ENCODE measurements at places on chromosomes 7 and 10.

DNA sequence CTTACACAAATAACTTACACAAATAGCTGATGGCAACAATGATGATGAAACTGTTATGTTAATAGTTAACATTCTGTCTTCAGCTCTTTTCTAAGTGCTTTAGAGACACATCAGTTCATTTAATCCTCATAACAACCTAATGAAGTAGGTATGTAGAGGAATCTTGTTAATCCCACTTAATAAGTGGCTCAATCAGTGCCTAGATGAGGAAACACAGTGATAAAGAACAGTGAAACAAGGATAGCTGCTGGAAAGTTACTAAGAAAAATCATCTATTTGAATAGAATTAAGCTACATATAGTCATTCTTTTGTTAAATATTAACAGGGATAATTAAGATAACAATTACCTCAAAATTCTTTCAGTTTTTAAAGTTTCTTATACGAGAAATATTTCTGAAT is 487.6 kb downstream of the ARL4A start:
- DNase-seq = no peak

DNA sequence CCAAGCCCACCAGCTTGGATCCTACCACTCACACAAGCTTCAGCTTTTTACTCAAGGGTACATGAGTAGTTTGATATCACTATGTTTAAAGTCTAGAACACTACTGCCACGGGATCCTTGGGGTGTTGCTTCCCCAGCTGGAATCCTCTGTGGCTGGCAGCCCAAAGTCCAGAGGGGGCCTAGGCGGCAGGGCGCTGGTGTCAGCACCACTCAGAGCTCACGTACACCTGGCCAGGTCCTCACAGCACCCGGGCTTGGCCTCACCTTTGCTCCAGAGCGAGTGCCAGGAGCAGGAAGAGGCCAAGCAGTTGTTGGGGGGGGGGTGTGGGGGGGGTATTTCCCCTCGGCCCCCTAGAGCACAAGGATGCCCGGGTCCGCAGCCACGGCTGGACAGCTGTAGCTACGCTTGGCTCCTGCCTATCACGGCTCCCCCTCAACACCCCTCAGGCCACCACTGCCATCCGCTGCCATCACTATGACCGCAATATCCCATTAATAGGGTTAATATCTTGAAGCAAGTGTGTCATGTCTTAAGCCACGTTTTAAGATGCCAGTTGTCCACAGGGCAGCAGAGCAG is 17.0 kb downstream of the ZDHHC6 start:
- no peak for DNase-seq

- no peak for DNase-seq
These were observed 28.3 kb downstream of the ABCB4 start for GRCh38 chr7:87447116-87447635.

- no peak for DNase-seq
These were observed 14.0 kb upstream of the GTPBP4 start for GRCh38 chr10:974038-974784.

- no peak for DNase-seq
These were observed 43.4 kb downstream of the TMEM130 start for GRCh38 chr7:98826387-98826786.

DNA sequence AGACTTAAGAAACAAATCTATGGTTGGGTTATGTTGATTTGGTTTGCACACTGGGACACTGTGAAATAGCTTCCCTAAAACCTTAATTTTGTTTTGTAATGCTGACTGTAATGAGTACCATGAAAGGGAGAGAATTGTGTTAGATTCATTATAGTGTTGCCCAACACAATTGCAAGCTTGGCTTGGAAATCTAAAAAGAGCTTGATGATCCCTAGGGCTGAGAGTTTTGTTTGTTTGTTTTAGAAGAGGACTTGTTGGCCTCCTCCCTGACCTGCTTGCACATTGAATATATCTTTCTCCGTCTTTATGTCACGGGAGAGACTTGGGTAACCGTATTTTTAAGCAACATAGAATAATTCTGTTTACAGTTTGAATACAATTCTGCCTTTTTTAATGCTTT is 410.1 kb downstream of the ARL4A start:
- no peak for DNase-seq

DNA sequence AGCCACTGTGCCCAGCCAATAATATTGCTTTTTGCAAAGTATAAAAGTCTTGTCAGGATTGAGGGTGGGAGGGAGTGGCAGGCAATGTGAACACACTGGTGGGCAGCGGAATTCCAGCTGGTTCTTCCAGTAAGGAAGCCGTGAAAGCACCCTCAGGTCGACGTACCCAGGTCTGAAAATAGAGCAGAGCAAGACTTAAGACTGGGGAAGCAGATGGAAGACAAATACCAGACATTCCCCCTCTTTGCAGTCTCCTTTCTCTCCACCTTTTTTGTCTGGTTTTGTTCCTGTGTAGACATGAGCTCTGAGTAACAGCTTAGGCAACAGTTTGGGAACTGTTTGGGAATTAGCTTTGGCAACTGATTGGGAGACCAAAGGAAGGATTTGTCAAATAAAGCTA is 17.6 kb upstream of the CSTF2T start:
- no peak for DNase-seq

DNA sequence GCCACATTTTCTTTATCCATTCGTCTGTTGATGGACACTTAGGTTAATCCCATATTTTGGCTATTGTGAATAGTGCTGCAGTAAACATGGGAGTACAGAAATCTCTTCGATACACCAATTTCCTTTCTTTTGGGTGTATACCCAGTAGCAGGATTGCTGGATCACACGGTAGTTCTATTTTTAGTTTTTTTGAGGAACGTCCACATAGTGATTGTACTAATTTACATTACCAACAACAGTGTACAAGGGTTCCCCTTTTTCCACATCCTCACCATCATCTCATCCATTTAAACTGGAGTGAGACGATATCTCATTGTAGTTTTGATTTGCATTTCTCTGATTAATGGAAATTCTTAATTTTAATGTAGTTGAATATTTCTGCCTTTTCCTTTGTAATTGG is 19.3 kb downstream of the VKORC1L1 start:
- DNase-seq = no peak

GRCh38 chr10:132564249-132564605 is 26.6 kb downstream of the INPP5A start:
- no peak for DNase-seq

Measured in activated T-cell treated with anti-CD3 and anti-CD28 coated beads, Interleukin-2, amount 50 U/mL, for 1 hour (primary cell).